Stimulated activated CD4-positive, alpha-beta T cell treated with anti-CD3 and anti-CD28 coated beads, TNF-alpha, amount 100 ng/mL, for 4 hours (primary cell): ENCODE measurements at places on chromosomes 12 and 14.

DNA sequence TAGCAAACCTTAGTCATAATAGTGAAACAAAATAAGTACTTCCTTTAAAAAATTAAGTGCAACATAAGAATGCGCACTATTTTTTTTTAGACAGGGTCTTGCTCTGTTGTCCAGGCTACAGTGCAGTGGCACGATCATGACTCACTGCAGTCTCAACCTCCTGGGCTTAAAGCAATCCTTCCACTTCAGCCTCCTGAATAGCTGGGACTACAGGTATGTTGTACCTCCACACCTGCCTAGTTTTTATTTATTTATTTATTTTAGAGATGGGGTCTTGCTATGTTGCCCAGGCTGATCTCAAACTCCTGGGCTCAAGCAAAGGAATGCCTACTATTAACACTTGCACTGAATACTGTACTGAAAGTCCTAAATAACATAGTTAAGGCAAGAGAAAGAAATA is 93.8 kb downstream of the NUMB start:
- no peak for DNase-seq

- DNase-seq, result no peak
Observed at GRCh38 chr14:67725171-67725570, 23.5 kb downstream of the RDH12 start.

GRCh38 chr12:102811110-102811737 is 105.8 kb downstream of the PAH start:
- DNase-seq, result no peak

DNA sequence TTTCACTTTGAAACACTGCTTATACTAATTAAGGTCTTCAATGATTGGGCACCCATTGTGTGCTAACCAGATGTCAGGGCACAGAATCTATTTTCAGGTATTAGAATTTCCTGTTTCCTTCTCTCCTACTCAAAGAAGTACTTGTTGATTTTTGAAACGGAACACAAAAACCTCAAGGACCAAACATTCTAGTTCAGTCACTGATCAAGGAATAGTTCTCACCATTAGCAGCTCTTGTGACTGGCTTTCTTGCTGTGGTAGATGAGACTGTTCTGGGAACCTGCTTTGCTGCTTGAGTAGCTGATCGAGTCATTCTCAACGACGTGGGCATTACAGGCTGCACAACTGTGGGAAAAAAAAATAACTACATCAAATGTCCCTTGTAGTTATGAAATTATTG is 11.0 kb downstream of the DLGAP5 start:
- no peak for DNase-seq

DNA sequence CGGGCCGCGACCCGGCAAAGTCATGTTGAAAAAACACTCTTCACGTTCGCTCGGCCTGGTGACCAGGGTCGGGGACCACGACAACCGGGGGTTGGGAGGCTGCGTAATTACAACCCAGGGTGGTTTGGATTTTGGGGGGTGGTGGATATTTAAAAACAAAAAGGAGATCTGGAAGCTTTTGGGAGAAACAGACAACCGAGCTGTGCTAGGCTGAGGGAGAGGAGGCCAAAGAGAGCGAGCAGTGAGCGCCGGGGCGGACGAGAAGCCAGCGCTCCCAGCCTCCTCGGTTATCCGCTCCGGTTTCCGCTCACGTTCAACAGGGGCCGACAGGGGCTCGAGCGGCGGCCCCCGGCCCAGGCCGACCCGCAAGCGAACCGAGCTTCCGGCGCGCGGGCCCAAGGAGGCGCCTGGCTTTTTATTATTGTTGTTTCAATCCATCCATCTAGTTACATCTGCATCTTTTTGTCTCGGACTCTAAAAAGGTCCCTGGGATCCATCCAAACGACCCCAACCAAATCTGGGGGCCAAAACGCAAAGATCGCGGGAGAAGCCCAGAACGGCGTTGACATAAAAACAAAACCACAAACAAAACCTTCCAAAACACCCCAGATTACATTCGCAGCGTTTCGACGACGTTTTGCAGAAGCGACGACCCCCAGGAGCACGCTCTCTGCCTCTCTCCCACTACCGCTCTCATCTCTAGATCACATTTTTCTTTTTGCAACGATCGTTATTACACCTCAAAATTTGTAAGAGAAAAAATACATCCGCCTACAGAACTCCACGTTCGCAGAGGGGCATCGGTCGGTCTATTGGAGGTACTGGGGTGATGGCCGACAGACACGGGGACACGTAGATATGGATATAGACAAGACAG is 771 bp downstream of the OTX2 start:
- DNase-seq, result no peak

DNA sequence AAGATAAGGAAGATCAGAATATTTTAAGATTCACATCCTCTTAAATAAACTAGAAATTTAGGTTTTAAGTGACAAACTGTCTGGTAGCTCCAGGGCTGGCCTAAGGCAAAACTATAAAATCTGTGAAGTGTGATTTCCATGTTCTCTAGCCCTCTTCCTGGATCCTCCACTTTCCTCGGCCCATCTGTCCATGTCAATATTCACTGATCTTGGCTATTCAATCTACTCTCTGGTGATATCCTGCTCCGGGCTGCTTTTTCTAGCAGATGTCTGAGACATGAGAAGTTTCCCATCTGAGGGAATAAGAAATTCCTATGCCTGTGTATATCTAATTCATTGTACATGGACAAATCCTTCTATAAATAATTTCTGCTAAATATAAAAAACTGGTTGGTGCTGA is 500.4 kb downstream of the GALC start:
- DNase-seq, result no peak

DNA sequence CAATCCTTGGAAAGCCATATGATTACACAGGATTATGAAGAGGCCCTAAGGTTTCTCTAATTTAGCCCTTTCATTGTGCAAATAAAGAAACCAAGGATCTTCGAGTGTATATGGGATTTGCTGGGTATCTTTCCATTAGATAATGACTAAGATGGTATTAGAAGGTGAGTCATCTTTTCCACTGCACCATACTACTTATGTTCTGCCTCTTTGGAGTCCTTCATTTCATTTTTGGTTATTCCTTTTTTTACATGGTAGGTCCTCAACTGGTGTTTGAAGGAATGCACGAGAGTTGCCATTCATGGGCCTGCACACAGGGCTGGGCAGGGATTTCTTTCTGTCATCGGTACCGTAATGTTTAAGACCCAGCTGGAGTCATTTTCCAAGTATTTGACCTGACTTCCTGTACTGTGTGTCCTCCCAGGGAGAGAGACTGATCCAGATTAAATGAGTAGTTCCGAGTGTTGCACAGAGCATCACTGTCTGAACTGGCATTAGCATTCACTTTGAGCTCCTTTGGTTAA is 85.7 kb downstream of the BORCS5 start:
- DNase-seq, result no peak

DNA sequence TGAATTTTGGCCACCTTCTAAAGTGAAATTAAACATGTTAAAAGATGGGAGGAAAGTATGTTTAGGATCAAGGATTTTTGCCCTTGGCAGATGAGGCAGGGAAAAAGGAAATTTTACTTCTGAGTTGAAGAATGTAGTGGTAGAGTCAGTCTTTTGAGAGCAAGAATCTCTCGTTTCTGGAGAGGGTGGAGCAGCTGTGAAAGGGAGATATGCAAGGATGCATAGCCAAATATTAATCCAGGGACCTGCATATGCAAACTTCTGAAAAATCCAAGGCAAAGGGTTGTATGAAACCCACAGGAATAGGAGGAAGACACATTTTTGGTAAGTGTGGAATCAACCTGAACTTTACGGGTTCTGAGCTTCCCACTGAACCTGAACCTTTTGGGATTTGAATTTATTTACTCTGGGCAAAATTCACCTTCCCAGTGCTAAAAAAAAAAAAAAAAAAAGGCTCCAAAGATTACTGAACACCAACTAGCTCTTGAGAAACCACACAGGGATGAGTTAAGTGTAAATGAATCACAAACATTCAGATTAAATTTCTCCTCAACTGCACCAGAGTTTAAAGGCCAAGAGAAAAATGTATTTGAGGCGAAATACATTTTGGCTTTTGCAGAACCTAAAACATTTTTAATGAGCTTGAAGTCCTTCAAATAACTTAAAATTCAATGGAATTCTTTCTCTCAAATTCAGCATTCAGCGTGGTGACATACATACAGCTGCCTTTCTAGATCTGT is 187.1 kb upstream of the CDKN3 start:
- DNase-seq, result no peak

- DNase-seq, result no peak
Observed at GRCh38 chr12:53358836-53359419, 21.0 kb upstream of the SP1 start.

DNA sequence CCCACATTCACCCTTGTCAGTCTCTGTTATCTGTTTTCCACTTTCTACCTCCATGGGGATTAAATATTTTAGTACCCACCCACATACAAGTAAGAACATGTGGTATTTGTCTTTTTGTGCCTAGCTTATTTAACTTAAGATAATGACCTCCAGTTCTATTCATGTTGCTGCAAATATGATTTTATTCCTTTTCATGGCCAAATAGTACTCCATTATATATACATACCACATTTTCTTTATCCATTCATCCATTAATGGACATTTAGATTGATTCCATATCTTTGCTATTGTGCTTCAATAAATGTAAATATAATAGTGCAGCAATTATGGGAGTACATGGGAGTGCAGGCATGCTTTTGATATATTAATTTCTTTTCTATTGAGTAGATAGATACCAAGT is 185.8 kb downstream of the RPAP3 start:
- DNase-seq, result no peak

DNA sequence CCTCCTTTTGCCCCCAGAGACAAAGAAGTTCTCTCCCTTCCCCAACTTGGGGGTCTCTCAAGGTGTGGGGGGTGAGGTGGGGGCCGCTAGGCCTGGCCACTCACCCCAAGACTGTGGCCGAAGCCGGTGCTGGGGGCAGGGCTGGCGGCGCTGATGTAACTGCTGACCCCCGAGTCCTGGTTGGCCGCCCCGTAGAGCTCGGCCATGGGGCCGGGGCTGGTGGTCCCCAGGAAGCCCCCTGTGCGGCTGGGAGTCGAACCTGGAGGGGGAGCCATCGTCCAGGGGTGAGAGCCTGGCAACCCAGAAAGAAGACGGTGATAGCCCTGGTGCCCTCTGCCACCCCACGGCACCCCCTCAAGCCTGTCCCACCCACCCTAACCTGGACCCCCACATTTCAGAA is 18.5 kb upstream of the PLA2G1B start:
- no peak for DNase-seq

DNA sequence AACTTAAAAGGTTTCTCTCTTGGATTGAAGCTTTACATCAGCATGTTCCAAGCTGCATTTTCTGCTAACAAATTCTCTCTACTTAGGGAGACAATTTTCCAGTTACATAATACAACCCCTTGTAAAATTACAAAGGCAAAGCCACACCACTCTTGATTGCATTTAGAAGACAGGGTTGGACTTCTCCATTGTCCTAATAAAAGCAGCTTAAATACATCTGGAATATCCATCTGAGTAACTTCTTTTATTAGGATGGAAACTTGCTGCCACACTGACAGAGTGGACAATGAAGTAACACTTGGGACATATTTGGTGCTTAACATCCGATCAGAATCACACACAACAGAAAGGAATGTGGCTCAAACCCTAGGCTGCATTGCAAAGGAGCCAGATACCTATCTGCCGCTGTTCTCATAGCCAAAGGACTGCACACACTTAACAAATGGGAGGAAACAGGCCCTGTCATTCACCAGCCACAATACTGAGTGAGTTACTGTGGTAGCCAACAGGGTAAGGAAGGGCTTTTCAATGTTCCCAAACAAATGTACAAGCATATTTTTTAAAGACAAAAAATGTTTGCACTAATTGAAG is 157.2 kb downstream of the PAX9 start:
- DNase-seq, result no peak

DNA sequence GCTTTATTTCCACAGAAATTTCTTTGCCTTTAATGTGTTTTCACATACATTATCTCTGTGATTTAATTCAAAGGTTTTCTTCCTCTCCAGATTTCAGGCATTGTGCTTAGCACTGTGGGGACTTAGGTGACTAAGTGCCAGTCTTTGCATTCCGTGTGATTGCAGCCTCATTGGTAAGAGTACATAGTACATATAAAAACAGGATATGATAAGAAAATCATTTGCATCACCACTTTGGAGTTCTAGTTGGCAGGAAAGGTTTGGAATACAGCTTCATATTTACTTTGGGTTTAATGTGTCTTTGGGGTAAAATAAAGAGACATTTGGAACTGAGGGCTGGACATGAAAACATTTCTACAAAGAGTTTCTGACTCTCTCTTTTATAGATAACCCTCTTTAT is 37.8 kb upstream of the C12orf75 start:
- no peak for DNase-seq

GRCh38 chr12:92466391-92467305 is 236.1 kb upstream of the PLEKHG7 start:
- no peak for DNase-seq

DNA sequence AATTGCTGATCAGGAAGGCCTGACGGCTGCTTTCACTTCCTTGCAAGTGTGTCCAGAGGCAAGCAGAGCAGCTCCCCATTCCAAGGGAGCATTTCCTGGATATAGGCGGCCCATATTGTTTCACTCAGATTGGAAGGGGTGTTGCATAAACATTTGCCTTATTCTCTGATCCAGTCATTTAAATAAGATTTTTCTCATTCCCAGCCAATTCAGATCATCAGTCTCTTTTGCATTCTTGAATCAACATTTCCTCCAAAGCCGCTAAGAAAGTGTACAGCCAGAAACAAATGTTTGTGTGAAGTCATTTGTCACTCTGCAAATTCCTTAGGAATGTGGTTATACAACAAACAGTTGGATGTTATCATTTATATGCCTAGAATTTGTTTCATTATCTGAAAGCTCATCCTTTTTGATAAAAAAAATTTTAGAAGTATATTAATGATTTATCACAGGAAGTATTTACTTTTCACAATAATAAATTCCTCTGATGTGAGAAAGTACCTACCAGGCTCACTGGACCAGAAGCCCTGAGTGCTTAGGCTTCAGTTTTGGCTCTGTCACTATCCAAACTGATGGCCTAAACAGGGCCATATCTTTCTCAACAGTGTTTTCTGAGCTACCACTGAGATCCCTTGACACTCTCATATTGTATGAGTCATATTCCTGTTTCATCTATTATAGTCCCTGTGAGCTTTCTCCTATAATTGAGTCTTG is 379.6 kb downstream of the CCDC91 start:
- no peak for DNase-seq

DNA sequence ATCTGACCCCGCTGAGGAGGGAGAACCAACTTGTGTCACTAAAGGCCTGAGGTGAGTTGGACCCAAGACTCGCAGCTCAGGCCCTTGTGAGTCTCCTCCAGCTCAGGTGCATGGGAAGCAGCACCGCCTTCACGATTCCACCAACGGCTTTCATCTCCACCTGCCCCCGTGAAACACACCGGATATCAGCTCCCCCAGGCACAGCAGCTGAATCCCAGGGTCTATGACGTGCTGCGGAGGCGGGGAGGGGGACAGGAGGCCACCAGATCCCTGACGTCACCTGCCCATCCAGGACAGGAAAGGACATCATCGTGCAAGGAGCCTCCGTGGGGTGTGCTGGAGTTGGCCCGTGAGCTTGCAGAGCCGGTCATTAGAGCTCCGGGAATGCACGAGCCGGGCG is 18.5 kb upstream of the SFSWAP start:
- DNase-seq, result no peak

DNA sequence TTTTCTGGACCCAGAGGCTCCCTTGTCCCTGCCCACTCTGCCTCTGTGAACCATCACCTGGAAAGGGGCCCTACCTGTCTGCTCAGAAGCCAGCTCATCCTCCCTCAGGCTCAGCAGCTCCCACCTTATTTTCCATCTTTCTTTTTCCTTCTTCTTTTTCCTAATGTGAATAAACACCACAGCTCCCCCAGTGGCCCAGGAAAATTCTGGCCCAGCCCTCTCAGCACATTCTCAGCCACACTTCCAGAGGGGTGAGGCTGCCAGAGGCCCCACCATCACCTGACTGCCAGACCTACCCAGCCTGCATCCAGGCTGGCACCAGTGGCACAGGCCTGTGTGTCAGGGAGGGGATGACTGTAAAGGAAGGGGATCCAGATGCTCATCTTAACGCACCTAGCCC is 23.0 kb downstream of the ZFHX2 start:
- DNase-seq, result no peak
